Caco-2 (cell line): ENCODE measurements at places on chromosomes 16 and 17.

DNA sequence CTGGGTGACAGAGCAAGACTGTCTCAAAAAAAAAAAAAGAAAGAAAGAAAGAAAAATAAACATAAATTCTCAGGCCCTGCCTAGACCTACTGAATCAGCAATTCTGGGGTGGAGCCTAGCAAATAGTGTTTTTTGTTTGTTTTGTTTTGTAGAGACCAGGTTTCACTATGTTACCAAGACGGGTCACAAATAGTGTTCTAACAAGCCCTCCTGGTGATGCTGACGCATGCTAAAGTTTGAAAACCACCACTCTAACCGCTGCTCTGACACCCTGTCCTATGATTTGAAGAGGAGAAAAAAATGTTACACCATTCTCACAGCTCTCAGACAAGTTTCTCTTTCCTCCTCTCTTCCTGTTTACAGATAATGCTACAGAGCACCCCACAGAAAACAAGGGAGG lies 1.5 kb downstream of the MRPL10 start:
- no peak for DNase-seq

DNA sequence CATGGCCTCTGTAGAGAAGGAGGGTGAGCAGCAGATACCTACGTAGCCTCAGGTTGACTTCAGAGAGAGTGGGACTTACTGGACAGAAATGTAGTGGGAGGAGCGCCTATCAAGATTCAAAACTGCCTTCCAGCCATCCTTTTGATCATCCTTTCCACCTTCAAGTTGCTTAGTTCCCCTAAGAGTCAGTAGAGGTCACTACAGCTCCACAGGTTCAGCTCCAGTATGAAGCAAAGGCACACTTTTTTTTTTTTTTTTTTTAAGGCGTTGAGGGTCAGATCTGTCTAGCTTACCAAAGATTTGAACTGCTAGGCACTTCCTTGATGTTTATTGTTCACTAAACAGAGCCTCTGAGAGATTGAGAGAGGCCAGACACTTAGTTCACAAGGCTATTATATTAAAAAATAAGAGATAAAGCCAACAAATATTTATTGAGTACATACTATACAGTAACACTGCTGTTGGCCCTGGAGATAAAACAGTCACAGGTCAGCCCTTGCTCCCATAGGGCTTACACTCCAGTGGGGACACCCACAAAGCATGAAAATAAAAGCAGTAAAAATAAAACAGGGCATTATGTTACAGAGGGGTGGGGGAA lies 3.1 kb downstream of the RNF227 start:
- peak; percentile 62 for DNase-seq

- DNase-seq, result peak; percentile 17
Measured at GRCh38 chr17:74211912-74212208, 1.5 kb upstream of the TTYH2 start.

DNA sequence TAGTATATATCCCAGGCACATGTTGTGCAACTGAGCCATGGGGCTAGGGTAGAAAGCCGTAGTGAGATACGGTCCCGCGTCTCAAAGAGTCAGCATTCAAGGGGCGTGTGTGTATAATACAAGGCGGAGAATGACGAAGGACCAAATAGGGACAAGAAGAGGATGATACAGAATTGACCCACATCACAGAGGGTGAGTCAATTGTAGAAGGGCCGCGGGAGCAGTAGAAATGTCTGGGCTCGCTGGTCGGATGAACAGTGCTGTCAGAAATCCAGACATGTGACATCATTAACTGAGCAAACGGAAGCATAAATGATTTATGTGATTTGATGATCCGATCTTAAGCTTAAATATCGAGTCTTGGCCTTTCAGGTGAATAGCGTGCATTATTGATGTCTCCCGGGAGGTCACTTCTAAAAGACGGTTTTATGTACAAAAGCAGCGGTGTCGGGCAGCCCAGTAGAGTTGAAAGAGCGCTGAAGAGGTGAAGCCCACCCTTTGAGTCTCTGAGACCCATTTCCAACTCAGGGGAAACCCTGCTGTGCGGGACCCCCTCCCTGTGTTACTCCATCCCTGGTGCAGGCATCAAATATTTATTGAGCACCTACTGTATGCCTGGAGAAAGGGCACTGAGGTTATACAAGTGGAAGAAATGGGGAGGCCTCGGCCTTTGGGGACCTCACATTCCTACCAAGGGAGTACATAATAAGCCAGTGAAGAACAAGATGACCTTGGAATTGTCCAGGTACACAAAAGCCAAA lies 45.1 kb downstream of the ATP2C2 start:
- DNase-seq, result no peak

DNA sequence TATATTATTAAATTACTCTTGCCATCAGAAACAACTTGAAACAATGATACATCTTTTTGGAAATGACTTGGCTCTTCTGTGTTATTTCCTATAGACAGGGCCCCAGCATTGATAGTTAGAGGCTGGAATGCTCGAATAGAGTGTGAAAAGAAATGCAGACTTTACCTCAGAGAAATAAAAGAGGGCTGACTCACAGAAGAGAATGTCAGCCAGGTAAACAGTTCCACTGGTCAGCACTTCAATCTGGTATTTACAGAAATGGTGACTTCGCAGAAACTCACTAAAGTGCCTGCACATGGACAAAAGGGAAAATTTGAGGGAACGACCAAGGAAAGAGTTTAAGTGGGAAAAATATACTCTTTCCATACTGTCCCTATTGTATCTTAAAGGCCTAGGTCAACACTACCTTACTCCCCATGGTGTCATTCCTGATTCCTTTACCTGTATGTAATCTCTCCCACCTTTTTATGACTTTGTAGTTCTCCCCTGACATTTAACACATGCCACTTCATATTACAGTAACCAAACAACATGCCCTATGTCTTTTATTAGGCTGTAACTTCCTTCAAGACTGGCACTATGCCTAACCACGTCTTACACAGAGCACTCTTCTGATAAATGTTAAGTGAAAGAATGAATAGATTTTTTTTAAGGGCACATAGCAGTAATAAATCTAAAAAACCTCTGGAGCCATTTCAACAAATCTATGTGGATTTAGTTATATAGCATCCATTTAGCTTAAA lies 36.7 kb downstream of the AKAP10 start:
- peak; percentile 36 for DNase-seq

- DNase-seq, result no peak
Measured at GRCh38 chr17:81010935-81011334, 19.3 kb downstream of the CHMP6 start.

- DNase-seq, result peak; percentile 90
Measured at GRCh38 chr17:32486701-32487472, at the start of gene CDK5R1. TSS of gene CDK5R1 (plus strand) at chr17:32486993. CDS start at chr17:32487621, 628 bp downstream.

GRCh38 chr16:12971241-12971640 lies 69.8 kb downstream of the SHISA9 start:
- DNase-seq, result no peak

DNA sequence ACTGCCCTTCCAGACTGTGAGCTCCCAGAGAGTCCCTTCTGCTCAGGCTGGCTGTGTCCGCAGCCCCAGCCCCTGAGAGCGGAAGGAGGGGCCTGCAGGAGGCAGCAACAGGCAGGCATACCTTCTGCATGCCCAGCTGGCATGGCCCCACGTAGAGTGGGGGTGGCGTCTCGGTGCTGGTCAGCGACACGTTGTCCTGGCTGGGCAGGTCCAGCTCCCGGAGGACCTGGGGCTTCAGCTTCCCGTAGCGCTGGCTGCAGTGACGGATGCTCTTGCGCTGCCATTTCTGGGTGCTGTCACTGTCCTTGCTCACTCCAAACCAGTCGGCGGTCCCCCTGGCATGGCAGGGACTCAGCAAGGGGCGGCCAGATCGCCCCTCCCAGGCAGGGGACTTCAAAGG lies 9.0 kb downstream of the RHBDF1 start:
- DNase-seq, result no peak

DNA sequence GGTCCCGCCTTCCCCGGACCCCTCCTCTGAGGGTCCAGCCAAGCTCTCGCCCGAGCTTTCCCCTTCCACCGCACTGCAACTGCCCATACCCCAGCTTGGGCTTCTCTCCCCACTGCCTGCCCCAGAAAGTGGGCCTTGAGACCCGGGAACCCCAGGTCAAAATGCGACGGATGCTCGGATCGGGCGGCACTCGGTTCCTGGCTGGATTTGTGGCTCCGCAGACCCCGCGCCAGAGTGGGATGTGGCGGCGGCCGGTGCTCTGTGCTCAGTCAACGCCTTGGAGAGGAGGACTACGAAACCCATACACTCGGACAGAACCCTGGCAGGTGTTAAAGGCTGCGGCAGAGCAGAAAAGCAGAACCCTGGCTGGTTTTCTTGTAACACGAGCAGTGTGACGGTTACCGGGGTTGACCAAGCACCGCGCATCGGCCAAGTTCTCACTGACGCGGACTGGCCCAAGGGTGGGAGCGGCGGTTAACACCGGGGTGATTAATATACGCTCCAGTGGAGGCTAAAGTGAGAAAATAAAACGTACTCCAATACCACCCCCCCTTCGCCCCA lies 885 bp upstream of the SLFN13 start:
- DNase-seq, result no peak

GRCh38 chr17:80894726-80895125 lies 96.9 kb upstream of the CHMP6 start:
- no peak for DNase-seq
